ENCODE measurements at places on chromosomes 6 and 20.

DNA sequence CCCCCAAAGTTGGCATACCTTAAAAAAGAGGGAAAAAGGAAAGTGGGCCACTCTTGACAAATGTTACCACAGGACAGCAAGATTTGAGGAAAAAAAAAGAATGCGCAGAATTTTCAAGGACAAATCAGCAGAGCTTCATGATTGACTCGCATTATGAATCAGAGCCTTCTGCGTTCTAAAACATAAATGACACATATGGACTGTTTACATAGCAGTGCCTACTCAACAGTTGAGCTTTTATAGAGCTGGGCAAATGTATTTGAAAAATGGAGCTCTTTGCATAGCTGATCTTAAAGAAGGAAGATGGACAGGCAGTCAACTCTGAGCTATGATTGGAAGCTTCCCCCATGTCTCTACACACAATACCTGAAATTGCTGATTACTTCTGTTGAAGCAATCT lies 213.2 kb upstream of the NT5E start:
- DNase-seq, result no peak

- no peak for DNase-seq
Measured at GRCh38 chr6:80550748-80551147, 444.3 kb downstream of the BCKDHB start.

DNA sequence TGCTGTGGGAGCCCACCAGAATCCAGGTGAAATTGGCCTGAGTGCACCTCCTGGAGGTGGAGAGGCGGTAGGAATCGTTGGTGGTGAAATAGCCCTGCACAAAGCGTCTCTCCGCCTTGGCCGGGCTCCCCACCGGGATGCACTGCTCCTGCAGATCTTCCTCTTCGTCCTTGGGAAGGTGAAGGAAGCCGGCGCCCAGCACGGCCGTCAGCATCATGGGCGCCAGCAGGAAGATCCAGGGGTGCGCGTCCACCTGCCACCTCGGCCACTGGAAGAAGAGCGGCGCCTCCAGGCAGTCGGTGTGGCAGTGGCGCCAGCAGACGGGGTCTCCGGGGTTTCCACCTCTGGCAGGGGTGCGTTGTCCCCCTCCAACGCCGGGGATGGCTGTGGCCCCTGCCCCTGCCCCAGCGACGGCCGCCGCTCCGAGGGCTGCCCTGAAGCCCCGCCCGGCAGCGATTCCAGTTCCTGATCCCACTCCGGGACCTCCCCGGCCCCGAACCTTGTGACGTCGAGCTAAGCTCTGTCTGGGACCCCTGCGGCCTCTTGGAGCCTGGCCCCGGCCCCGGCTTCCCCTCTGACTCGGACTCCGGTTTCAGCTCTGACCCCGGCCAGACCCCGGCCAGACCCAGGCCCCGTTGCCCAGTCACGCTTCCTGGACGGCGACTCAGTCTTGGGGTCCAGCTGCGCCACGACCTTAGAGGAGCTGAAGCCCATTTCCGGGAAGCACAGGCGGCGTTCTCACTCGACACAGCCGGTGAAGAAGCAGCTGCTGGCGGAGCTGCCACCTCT lies 91.9 kb downstream of the CD164 start:
- DNase-seq, result no peak

DNA sequence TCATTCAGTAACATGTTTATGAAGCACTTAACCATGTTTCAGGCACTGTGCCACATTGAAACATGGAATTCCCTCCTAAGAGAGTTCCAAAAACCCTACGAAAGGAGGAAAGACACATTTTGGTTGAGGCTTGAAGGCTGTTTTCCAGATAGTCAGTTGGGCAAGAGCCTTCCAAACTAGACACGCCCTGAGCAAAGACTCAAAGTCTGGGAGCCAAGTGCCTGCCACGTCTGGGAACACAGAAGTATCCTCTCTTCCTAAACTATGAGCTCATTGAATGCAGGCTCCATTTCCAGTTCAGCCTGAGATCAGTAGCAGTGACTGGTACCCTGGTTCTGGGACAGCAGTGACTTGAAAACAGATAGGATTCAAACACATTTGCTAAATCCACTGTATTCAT lies 74.5 kb upstream of the FAM8A1 start:
- DNase-seq, result no peak

GRCh38 chr6:12483712-12484111 lies 193.6 kb downstream of the EDN1 start:
- DNase-seq, result no peak

DNA sequence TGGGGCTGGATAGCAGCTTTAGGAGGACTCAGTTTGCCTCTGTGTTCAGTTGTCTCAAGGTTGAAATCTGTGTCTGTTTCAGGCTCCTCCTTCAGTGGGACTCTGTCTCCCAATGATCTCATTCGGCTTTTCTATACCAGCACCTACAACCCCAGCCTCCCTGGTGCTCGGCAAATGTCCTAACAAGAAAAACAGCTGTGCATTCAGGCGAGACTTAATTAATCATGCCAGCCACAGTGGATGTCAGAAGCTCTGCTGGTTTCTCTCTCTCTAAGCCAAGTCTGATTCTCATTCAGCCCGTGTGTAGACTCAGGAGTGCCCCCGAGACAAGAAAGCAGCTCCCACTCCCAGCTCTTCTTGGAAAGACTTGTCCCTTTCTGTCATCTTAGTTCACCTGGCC lies 46.8 kb downstream of the SUN5 start:
- DNase-seq, result no peak

DNA sequence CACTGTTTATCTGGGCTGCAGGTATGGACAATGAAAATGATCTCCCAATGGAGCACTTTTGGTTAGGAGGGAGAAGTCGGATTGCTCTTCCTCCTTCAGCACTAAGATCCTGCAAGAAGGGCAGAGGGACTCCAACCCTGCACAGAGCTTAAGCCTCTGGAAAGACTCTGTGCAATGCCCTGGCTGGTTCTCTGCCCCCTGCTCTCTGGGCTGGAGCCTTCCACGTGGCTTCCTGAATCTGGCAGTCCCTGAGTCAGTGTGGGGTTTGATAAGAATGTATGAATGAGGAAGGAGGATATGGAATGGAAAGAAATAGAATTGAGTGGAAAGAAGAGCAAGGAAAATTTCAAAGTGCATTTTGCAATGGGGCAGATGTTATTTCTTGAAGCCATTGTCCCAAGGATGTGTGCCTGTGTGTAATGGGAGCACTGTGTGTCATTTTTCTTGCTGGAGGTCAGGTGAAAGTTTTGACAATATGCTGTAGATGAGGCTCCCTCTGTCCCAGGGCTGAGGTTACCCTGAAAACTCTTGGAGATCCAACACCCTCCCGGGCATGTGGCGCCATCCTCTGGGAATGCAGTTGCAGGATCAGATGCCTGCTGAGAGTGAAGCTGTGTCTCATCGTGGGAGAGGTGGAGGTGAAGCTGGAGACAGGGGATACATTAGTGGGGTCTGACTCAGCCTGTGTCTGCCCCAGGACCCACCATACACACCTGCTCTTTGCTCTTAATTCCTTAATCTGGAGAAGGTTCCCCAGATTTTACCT lies 16.3 kb upstream of the CST9L start:
- no peak for DNase-seq

- DNase-seq, result no peak
Measured at GRCh38 chr20:50695135-50695872, 4.0 kb upstream of the RIPOR3 start.

- DNase-seq, result no peak
Measured at GRCh38 chr20:57124800-57125517, 141.5 kb downstream of the BMP7 start.

DNA sequence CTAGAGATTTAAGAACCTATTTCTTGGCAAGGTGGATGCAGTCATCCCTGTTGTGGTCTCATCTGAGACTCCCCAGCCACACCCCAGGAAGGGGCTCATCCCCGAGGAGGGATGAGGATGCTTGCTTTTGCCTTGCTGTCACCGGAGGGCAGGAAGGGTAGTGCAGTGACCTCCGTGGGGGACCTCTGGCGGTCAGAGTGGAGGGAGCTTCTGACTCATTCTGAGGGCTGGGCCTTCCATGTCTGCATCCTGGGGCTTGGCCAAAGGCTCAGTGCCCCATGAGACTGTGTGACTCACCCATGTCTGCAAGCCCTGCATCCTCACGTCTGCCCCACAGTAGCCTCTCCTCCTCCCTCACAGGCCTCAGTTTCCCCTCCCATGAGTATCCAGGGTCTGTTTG lies 38.7 kb downstream of the UQCC2 start:
- DNase-seq, result no peak

- DNase-seq, result no peak
Measured at GRCh38 chr20:1423625-1424106, 30.8 kb upstream of the FKBP1A start.

DNA sequence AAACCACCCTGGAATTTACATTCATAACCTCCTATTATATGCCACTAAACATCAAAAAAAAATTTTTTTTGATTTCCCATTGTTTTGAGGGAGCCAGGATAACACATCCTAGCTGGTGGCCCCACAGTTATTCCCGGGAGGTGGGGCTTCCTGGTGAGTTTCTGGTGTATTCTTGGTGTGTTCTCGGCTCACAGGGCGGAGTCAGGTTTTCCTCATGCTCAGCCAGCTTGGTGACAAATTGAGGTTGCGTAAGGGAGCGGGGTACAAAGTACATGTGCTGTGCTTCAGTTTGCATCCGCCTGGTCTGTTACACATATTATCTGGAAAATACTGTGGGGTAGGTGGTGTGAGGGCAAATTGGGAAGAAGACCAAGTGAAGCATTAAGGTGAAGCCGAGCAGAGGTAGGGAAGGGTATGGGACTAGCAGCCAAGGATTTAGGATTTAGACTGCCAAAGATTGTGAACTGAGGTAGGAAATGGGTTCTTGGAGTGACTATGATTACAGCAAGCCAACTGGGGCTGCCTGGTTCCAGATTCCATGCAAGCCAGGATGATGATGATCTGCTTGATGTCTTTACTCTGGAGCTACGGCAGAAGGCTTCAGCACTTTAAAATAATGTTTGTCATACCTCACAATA lies 46.2 kb upstream of the EEF1A1 start:
- no peak for DNase-seq

- DNase-seq, result no peak
Measured at GRCh38 chr6:15987569-15987968, 141.3 kb upstream of the MYLIP start.

- DNase-seq, result no peak
Measured at GRCh38 chr6:32890831-32891230, 36.8 kb downstream of the PSMB9 start.

GRCh38 chr20:24667689-24668383 lies 198.4 kb downstream of the SYNDIG1 start:
- DNase-seq, result no peak

DNA sequence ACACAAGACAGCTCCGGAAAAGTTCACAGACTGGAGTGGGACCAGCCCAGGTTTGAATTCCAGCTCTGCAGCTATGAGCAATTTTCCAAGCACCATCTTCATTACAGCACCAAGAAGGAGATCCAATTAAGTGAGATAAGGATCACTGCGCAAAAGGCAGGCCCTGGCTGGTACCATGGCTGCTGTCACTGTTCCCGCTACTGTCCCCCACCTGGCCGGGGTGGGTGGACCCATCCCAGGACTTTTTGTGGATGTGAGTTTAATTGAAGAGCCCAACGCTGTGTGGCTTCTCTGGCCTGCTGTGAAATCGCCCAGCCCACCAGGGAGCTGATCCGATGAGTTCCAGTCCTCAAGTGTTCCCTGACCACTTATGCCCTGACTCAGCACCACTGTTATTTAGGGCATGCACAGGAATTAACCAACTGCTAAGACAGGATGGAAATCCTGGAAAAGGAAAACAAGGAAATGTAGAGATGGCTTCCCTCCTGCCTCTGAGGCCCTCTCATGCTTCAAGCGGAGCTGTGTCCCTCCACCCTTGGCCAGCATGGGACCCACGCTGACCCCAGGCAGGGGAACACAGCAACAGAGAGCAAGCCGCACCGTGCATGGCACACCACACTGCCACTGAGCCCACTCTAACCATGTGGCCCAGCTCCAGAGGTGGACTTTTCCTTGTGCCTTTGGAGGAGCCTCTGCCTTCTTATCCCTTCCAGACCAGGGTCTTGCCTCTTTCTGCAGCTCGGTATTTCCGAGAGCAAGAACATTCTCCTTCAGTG lies 150.0 kb upstream of the CST7 start:
- DNase-seq, result no peak

DNA sequence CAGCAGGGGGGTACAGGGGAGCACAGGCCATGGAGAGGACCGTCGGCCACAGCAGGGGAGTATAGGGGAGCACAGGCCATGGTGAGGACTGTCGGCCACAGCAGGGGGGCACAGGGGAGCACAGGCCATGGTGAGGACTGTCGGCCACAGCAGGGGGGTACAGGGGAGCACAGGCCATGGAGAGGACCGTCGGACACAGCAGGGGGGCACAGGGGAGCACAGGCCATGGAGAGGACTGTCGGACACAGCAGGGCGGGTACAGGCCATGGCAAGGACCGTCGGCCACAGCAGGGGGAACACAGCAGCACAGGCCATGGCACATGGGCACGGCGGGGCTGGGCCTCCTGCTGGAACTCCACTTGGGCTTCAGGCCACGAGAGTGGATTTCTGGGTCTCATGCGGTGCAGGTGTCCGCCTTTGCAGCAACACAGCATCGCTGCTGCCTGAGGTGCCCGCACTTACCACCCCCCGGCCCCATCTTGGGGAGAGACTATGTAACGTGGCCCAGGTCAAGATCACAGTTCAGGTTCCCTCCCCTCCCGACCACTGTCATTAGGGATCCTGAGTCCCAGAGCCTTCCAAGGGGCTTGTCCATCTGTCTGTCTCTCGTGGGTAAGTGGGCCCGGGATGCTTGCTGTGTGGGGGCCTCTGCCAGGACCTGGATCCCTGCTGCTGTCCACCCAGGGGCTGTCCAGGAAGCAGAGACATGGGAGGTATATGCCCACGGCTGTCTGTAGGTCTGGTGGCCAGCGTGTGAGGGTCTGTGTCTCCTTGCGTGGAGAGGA lies 2.5 kb downstream of the NPBWR2 start:
- no peak for DNase-seq

- no peak for DNase-seq
Measured at GRCh38 chr6:73579851-73580246, 59.0 kb upstream of the EEF1A1 start.

DNA sequence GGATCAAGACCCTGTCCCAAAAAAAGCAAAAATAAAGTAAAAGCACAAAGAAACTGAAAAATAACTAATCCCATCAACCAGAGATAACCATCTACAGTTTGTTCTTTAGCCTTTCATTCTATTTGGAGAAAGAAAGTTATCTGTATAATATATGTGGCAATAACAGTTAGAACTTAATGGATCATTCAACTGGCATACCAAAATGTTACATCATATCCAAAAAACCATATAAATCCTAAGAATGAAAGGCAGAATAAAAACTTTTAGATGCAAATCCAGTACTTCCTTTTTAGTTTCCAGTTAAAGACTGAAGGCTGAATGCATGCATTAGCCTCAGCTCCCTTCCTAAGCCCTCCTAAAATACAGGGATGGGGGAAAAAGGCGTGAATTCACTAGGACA lies 25.2 kb downstream of the ILRUN start:
- no peak for DNase-seq

GRCh38 chr20:51022803-51023616 lies at the start of gene KCNG1:
TSS of gene KCNG1 (minus strand) at chr20:51023107. CDS start at chr20:51010338, 12,769 bp downstream.
- no peak for DNase-seq

DNA sequence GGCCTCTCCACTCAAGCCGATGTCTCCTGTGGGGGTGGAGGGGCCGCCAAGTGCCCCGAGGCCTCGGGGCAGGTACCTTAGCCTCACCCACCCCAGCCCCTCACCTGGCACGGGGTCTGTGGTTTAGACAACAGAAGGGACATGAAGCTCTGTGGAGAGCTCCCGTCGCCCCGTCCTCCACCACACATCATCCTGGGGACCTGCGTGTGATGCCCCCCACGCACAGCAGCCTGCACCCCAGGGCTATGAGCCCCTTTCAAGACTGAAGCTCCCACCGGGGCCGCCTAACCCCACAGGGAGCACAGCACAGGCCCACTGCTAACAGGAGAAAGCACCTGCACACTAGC lies 8.2 kb downstream of the KCNQ2 start:
- DNase-seq, result no peak

GRCh38 chr20:34543463-34544056 lies 15.0 kb upstream of the MAP1LC3A start:
- DNase-seq, result no peak

- DNase-seq, result no peak
Measured at GRCh38 chr6:82738773-82739172, 326.9 kb downstream of the UBE3D start.

Data from activated T-helper 1 cell treated with Interleukin-2 at 50 U/mL for 16 hours (primary cell).